ENCODE measurements at places on chromosomes 5 and 9.

GRCh38 chr9:117325831-117326230 is 89.0 kb downstream of the ASTN2 start:
- H3K4me1 ChIP-seq = no peaks in the 10 kb centered on the region
- H3K27me3 ChIP-seq = no peaks in the 10 kb centered on the region
- no peaks in the 10 kb centered on the region for H3K36me3 ChIP-seq
- H3K4me3 ChIP-seq = no peak overlapping the region

- peak overlapping the region; percentile 77 for H3K27ac ChIP-seq
- H3K4me3 ChIP-seq = peak overlapping the region; percentile 5
- H3K27me3 ChIP-seq = no peaks in the 10 kb centered on the region
- DNase-seq = no peak
- peaks cover 25% of the 10 kb centered on the region for H3K4me1 ChIP-seq
These were observed 1.7 kb upstream of the TOR4A start for GRCh38 chr9:137275588-137276472.

DNA sequence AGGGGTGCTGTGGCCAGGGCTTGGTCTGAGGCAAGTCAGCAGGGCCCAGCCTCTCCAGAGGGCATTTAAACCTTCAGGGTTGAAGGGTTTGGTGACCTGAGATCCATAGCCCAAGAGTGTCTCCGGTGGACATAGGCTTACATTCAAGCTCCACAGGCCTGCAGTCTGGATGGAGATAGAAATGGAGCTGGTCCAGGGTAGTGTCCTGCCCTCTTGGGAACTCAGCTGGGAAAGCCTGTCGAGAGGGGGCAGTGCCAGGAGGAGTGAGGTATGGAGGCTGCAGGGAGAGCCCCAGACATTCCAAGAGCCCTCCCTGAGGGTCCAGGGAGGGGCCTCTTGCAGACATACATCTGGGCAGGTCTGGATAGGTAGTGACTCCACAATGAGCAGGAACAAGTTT is 177.0 kb upstream of the MVB12B start:
- H3K36me3 ChIP-seq = no peaks in the 10 kb centered on the region
- H3K27ac ChIP-seq = no peak overlapping the region
- DNase-seq = no peak
- H3K4me3 ChIP-seq = no peak overlapping the region

- H3K36me3 ChIP-seq = peaks cover 2% of the 10 kb centered on the region
- no peak overlapping the region for H3K4me3 ChIP-seq
- H3K27me3 ChIP-seq = peaks cover 56% of the 10 kb centered on the region
- no peak overlapping the region for H3K27ac ChIP-seq
- no peak for DNase-seq
These were observed 89.3 kb upstream of the ALDH1A1 start for GRCh38 chr9:73042155-73042554.

DNA sequence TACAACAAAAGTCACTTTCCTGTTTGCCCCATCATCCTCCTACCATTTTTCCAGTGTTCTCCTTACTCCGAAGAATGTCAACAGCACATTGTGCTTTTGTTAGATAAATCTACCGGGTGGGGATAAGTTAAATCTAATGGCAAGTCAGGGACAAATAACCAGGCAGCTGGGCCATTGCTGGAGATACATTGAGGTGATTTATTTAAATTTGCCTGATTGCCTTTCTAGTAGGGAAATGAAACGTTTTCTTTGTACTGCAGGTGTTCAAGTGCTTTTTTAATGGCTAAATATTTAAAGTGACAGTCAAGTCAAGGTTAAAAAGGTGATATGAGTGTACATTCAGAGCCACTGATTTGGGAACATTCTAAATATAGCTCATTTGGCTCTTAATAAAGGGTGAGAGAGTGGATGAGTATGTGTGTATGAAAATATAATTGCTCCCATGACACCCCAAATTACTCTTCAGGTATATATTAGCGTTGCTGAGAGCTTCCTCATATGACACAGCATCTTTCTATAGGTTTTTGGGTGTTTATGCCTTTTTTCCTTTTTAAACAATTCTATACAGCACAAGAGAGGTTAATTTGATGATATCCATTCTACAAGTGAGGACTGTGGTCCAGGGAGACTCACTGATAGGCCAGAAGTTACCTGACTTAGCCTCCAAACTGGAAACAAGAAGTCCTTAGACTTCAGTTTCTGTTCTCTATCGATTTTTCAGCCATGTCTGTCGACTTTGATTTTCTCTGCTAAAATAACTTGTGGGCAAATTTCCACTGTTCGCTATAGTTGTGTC is 51.9 kb downstream of the DMRT2 start:
- H3K36me3 ChIP-seq = no peaks in the 10 kb centered on the region
- H3K4me1 ChIP-seq = no peaks in the 10 kb centered on the region
- H3K27ac ChIP-seq = no peak overlapping the region
- no peak overlapping the region for H3K4me3 ChIP-seq

DNA sequence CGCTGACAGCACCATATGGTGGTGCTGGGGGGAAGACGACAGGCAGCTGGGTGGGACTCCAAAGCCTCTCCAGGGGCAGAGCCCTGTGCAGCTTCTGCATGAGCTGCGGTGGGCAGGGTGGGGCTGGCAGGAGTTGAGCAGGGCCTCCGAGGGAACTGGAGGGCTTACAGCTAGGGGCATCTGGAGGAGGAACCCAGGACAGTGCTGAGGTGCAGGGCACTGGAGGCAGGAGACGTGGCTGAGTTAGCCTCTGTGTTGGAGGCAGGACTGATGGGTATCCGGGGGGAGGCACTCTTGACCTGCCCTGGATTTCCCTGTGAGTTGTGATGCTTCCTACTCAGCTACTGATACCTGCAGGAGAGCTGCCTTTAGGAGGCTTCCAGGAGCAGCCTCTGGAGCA is 45.0 kb downstream of the TENT4A start:
- peaks cover 23% of the 10 kb centered on the region for H3K36me3 ChIP-seq
- DNase-seq = no peak
- no peaks in the 10 kb centered on the region for H3K27me3 ChIP-seq
- no peak overlapping the region for H3K27ac ChIP-seq
- no peaks in the 10 kb centered on the region for H3K4me1 ChIP-seq
- H3K4me3 ChIP-seq = no peak overlapping the region

GRCh38 chr5:95284572-95285408 is at the start of gene MCTP1:
MCTP1 (minus strand) TSS chr5:95285094.
- H3K4me1 ChIP-seq = peaks cover 5% of the 10 kb centered on the region
- H3K27me3 ChIP-seq = peaks cover 81% of the 10 kb centered on the region
- no peak within 1 kb of the TSS for H3K27ac ChIP-seq
- no peak for DNase-seq
- no peaks in the 10 kb centered on the region for H3K36me3 ChIP-seq

- H3K4me3 ChIP-seq = no peak overlapping the region
- H3K36me3 ChIP-seq = no peaks in the 10 kb centered on the region
- peaks cover under 1% of the 10 kb centered on the region for H3K4me1 ChIP-seq
- peaks cover 49% of the 10 kb centered on the region for H3K27me3 ChIP-seq
- DNase-seq = no peak
- H3K27ac ChIP-seq = no peak overlapping the region
These were observed 13.7 kb downstream of the IRX4 start for GRCh38 chr5:1868886-1869475.

DNA sequence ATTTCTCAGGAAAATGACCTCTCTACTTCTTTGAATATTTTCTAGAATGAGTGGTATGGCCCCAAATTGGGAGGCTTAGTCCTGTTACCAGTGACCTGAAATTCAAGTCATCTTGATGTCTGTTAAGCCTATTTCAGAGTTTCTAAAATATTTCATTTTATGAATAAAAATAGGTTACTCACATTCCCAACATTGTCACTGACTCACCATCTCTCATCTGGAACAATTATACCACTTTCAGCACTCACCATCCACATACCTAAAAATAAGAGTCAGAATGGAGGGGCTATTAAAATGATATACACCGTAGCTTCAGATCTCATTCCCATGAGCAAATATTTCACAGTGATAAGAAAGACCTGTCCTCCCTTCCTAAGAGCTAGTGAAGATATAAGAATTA is 71.8 kb downstream of the KIAA1958 start:
- H3K27me3 ChIP-seq = no peaks in the 10 kb centered on the region
- DNase-seq = no peak
- no peak overlapping the region for H3K4me3 ChIP-seq
- no peak overlapping the region for H3K27ac ChIP-seq

- no peak overlapping the region for H3K4me3 ChIP-seq
- H3K4me1 ChIP-seq = no peaks in the 10 kb centered on the region
- H3K36me3 ChIP-seq = peaks cover under 1% of the 10 kb centered on the region
- no peak for DNase-seq
- no peaks in the 10 kb centered on the region for H3K27me3 ChIP-seq
- H3K27ac ChIP-seq = no peak overlapping the region
These were observed 372.7 kb upstream of the PTGER4 start for GRCh38 chr5:40306869-40307487.

GRCh38 chr9:79731171-79731890 is 159.6 kb downstream of the TLE4 start:
- H3K27me3 ChIP-seq = no peaks in the 10 kb centered on the region
- no peak overlapping the region for H3K4me3 ChIP-seq
- H3K4me1 ChIP-seq = peaks cover 20% of the 10 kb centered on the region
- DNase-seq = no peak
- peaks cover 5% of the 10 kb centered on the region for H3K36me3 ChIP-seq
- H3K27ac ChIP-seq = no peak overlapping the region
